Activated naive CD4-positive, alpha-beta T cell treated with anti-CD3 and anti-CD28 coated beads, Interleukin-2, amount 50 U/mL, for 72 hours (primary cell): ENCODE measurements at places on chromosomes 3 and 15.

DNA sequence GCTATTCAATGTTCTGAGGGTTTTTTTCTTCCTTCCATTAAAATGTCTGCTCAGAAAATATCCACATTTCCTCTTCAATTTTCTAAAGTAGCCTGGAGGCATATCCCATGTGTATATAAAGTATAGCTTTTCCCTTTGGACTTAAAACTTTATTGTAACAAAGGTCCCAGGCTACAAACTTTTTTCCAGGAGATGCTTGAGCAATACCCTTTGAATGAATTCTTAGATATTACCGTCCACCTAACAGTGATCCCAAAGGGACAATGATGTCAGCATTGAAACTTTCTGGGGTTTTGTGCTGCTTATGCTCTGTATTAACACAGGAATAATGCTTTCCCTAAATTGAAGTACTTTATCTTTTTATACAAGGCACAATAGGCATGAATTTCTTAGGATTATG is 525.2 kb downstream of the CADM2 start:
- no peak for DNase-seq

DNA sequence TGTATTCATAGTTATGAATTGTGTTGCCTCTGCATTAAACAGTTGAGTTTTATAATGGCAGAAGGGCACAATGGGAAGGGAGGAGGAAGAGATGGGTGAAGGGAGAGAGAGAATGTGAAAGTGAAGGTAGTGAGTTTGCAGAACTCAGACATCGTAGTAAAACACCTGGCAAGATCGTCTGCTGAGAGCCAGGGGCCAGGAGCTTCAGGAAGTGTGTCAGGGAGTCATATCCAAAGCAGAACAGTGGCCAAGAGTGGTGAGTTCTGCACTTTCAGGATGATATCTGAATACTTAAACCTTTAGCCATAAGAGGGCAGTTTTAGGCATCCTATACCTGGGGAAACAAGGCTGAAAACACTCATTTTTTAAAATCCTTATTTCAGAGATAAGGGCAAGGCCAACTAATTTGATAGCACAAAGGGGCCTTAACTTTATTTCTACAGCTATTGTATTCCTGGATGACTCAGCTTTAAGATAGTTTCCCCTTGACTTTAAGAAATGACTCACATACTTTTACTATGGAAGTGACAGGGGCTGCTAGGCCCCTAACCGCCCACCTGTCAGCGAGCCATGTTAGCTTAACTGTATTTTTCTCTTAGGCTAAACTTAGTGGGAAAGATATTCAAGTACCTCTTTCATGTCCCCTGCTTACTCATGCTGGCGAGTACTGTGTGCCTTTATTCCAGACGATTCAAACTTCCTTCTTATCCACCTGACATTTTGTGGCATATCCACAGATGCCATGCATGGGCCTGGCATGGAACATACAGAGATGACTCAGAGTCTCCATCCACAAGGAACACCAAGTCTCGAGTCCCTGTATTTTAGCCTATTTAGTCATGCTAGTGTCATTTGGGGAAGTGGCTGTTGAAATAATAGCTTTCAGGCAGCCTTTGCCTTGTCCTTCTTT is 53.9 kb downstream of the RLBP1 start:
- peak; percentile 52 for DNase-seq

DNA sequence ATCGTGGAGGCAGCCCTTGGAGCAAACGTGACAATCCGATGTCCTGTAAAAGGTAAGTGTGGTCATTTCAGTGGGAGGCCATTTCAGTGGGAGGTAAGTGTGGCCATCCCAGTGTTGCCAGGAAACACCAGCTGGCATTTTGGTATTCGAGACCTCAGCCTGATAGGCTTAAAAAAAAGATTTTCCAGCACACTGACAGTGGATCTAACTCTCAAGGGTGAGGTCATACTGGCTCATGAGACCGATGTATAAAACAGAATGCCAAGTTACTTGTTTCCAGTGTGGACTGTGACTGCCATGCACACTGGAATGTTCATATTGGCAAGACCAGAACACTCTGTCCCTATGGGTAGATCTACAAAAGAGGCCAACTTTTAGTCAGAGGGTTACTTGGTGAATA is 244.4 kb upstream of the GOLGA6L4 start:
- no peak for DNase-seq

GRCh38 chr15:42056934-42057798 is 36.3 kb upstream of the PLA2G4E start:
- DNase-seq: peak; percentile 57

DNA sequence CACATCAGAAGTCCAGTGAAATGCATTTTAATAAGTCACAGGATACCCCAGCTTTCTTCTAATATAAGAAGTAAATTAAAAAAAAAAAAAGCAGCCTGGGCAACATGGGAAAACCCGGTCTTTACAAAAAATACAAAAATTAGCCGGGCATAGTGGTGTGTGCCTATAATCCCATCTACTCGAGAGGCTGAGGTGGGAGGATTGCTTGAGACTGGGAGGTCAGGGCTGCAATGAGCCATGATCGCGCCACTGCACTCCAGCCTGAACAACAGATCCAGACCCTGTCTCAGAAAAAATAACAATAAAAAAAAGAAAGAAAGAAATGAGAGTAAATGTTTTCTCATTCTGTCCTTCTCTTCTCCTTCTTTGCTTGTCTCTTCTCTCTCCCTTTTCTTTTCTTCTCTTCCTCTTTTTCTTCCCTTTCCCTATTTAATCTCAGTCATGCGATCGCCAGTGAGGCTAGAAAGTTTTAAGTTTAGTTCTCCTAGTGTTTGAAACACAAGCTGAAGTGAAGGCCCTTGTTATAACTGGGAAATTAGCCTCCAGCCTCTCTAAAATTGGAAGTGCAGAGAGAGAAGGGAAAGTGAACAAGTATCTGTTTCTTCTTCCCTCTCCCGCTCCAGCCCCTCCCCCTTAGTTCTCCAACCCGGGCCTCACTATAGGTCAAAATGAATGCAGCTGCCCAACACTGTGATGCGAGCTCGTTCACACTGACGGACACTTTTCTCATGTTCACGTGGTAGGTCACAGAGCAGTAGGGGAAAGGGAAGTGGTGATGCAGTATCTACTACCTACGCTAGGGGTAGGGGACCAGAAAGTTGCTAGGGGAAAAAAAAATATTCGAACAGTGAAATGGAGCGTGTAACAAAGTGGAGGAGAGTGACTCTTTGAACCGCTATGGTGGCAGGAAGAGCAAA is 23.5 kb upstream of the TSC22D2 start:
- peak; percentile 49 for DNase-seq

DNA sequence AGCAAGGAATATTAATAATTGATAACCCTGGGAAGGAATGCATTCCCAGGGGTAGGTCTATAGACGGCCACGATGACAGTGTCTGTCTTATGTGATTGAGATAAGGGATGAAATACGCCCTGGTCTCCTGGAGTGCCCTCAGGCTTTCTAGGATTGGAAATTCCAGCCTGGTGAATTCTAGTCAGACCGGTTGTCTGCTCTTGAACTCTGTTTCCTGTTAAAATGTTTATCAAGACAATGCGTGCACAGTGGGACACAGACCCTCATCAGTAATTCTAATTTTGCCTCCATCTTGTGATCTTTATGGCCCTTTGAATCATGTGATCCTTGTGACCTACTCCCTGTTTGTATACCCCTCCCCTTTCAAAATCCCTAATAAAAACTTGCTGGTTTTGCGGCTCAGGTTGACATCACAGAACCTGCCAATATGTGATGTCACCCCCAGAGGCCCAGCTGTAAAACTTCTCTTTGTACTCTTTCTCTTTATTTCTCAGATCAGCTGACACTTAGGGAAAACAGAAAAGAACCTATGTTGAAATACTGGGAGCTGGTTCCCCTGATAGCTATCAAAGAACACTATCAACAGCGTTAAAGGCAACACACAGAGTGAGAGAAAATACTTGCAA is 183.3 kb downstream of the PDE8A start:
- no peak for DNase-seq
